ENCODE measurements at places on chromosomes 3 and 15.

DNA sequence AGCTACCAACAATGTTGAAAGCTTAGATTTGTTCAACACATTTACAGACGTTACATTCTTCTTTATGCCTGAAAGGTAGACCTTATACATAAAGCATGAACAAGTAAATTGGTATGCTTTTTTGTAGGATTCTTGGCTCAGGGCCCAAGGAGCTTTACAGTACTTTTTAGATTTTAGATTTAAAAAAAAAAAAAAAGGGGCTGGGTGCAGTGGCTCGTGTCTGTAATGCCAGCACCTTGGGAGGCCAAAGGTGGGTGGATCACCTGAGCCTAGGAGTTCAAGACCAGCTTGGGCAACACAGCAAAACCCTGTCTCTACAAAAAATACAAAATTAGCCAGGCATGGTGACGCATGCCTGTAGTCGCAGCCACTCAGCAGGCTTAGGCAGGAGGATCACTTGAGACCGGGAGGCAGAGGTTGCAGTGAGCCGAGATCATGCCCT is 39.7 kb downstream of the MEF2A start:
- DNase-seq = no peak

GRCh38 chr3:67516496-67516895 is 137.9 kb downstream of the SUCLG2 start:
- no peak for DNase-seq

DNA sequence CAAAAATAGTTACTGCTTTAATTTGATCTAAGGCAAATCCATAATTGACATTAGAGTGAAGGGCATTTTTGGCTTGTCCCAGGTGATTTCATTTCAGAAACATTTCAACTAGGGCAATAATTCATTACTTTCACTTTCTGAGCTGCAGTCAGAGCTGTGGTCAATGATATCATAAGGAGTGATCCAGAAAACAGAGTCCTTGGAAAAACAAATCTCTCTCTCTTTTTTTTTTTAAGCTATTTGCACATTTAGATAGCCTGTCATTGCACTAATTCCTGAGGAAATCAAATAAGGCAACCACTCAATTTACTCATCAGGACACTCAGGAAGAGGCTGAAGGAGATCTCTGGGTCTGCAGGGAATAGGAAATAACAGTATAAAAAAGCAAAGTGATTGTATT is 269.5 kb upstream of the LRRC3B start:
- DNase-seq = no peak

- DNase-seq = peak; percentile 48
Observed at GRCh38 chr3:16885593-16886302, 993 bp downstream of the PLCL2 start.

- DNase-seq = no peak
Observed at GRCh38 chr3:40143283-40144090, 166.0 kb upstream of the EIF1B start.

DNA sequence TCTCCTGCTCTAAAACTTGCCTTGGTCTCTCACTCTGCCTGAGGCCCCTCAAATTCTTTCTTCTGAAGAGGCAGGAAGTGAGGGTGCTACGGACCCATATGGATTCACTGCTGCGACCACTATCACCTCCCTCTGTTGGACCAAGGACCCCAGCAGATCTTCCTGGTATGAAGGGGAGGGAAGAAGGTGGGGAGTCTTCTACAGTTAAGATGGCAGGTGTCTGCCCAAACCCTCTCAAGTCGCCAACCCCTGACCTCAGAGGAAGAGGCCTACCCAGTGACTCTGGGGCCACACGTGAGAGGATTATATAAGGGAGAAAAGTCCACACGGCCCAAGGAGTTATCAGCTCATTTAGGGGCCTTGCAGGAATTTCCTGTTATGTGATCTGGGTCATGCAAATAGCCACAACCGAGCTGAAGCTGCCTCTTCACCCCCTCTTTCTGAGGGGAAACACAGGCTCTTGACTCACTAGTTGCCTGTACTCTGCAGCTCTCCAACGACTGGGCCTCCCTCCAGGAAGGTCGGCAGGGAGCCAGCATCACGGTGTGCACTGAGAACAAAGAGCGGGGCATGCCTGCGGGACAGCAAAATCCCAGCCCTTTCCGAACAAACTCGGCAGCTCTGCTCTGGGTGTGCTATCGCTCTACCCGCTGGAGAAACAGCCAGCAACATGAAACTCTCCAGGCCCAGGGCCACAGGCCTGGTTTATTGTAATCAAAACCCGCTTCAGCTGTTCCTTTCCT is 116.0 kb downstream of the XXYLT1 start:
- DNase-seq = no peak
